ENCODE measurements at places on chromosomes 2 and 18.

- no peak for DNase-seq
Measured at GRCh38 chr2:202290970-202291369, 25.4 kb downstream of the NOP58 start.

DNA sequence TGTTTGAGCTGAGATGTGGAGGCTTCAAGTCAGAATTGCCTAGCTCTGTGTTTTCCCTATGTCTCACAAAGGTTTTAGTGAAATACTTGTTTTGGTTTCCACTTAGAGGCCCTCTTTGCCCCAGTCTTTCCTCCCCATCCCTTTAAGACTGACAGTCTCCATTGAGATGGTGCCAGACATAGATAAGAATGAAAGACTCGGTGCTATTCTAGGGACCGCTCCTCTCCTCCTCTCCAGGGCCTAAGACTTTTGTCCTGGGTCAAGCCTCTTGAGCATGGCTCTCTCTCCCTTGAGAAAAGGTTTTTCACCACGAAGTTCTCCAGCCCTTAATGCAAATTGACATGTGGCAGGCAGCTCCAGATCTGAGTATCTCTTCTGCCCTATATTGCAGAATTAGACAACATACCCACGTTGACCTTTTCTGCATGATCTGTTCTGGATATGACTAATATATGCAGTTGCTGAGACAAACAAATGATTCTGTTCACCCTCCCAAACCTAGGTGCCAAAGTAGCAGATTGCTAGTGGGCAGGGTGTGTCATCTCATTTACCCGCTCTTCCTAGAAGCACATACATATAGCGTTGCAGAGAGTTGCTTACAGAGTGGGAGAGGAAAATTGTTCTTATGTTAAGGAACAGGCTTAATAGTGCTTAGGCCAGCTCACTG, 47.5 kb upstream of the ACSL3 start:
- DNase-seq, result no peak

GRCh38 chr18:21741562-21742314, 1.1 kb downstream of the MIB1 start:
- DNase-seq, result peak; percentile 21

- DNase-seq, result no peak
Measured at GRCh38 chr2:26471766-26472706, 5.9 kb downstream of the OTOF start.

DNA sequence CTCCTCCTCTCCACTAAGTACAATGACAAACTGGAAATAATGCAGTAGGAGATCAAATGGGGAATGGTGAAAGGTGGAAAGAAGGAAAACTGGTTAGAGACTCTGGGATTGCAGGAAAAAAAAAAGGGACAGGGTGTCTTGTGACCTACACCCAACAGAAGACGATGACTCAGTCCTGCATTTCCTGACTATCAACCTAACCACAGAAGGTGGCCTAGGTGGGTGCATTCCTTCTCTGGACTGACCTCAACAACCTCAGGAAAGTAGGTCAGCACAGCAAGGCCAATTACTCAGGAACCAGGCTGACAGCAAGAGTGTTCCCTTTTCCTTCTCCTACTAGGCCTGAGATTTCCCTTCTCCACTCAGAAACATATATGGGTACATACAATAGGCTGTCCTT, 1386.4 kb upstream of the ZEB2 start:
- DNase-seq, result no peak

GRCh38 chr2:107687073-107687472, 139.6 kb upstream of the RGPD4 start:
- DNase-seq, result no peak
